ENCODE measurements at places on chromosomes 6 and 20.

DNA sequence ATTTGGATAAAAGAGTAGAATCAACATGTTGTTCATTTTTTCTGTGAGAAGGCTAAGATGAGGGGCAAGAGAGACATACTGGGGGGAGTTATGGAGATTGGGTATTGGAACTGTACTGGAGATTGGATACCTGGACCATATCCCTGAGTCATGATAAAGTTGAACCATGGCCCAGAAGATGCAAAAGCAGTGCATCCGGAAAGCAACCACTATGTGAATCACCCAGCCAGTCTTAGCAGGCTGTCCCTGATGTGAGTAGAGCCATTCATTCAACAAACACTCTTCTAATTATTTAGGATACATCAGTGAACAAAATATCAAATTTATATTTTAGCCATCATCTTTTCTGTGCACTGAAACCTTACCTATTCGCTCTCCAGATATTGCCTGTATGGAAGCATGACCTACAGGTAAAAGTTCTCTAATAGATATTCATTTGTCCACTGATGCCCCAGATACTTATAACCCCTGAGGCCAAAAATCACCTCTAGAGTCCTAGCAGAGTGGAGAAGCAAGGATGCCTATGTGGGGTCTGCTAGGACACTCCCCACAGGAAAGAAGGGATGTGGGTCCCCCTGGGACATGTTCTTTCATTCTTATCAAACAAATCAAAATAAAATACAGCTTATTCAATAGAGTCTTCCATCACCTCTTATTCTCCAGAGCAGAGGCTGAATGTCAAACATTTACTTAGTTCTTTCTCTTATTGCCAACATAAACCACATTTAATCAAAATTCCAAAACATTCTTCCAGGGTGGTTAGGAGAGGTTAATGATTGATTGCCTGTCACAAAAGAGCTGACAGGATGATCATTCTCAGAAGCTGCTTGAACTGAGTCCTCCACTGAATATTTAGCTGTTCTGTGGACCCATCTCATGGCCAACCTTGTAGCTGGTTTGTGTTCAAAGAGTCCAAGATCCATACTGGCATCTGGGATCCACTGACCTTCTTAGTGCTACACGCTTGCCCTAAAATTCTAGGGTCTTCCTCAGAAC lies 37.0 kb upstream of the PKHD1 start:
- no peak for DNase-seq

DNA sequence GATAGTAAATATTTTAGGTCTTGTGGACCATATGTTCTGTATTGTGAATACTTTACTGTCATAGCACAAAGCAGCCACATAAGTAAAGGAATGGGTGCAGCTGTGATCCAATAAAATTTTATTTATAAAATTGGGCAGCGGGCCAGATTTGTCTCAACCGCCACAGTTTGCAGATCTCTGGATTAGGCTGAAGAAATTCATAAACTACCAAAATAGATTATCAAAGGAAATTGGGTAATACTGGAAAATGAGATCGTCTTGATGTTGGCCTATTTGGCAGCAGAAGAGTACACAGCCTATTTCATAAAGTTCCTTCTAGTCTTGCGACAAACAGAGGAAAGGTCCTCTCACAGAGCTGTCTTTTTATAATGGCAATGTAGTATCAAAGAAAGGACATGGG lies 69.8 kb downstream of the DZANK1 start:
- DNase-seq: no peak

GRCh38 chr6:45072016-45072415 lies 256.1 kb upstream of the RUNX2 start:
- no peak for DNase-seq

DNA sequence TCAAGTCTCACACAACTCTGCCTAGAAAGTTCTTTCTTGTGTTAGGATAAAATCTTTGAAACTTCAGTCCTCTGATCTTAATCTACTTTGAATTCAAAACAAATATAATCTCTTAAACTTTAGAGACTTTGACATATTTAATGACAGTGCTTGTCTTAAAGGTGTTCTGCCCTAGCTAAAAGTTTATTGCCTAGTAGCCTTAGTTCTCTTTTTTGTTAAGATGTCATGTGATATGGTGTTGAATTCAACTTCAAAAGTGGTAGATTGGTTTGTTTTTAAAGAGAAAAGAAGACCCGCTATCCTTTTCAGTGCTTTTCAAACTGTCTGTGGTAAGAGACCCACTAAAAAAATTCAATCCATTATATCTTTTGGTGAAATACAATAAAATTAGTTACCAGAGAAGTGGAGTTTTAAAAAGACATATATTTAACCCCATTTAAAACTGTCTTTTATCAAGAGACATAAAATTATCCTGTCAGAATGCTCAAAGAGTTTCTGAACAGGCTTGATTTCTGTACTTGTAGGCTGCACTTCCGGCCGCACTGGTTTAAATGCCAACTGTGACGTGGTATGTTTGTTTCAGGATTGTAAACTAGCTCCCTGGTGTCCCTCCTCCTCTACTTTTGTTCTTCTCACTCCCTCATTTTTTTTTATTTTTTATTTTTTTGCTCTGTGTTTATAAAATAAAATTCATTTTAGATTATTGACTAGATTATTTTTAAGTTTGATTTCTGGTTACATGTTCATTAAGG lies 76.5 kb downstream of the QKI start:
- DNase-seq: no peak

GRCh38 chr20:10338426-10339180 lies 95.4 kb downstream of the MKKS start:
- DNase-seq: no peak

DNA sequence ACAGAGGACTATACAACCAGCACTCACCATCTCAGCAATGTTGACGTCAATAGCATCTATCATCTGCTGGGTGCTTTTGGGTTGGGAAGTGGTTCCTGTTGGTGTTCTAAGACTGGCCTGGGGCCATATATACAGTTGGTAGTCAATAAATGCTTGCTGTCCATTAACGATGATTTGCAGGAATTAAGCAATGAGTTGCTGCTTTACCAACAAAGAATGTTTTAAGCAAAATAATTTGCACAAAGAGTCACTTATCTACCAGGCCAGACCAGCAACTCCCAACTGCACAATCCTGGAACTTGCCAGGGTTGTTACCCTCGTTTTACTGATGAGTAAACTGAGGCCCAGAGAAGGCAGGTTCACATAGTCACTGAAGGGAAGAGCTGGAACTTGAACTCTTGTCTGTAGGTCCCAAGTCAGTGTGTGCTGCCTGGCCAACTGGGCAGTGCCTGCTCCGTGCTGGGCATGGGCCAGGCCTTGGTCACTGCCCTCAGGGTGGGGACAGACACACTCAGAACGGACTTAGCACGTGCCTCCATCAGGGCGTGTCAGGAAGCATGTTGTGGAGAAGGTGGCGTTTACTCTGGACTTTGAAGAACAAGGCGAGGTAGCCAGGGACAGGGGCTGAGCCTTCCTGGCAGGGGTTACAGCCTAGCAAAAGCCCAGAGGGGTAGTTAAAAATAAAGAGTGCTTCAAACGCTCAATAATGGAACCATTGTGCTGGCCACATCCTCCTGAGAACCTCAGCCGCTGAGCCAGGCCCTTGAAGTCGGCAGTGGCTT lies 2.5 kb upstream of the SRC start:
- no peak for DNase-seq

DNA sequence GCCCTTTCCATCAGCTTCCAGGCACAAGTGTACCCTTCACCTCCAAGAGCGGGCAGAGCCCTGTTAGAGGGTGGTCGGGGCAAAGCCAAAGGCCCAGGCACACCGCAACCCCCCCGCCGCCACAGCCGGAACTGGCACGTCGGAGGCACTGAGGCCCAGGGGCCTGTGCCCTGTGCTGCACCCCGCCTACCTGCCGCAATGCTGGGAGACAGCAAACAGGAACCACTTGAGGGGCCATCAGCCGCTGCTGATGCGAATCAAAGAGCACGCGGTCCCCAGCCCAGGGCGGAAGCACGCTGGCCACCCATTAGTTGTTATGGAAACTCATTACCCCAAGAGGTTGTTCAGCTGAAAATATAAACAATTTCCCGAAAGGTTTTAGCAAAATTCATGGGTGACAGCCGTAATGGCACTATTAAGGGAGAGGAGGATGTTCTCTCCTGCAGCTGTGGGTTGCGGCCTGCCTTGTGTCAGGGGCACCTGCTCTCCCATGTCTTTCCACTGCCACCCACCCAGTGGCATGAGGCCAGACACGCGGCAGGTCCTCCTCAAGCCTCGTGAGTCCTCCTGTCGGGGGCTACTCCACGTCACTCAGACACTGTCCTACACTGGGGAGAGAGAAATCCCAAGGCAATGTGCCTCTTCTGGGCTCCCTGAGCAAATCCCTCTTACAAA lies 65.3 kb downstream of the EDN3 start:
- no peak for DNase-seq

GRCh38 chr6:11324453-11325015 lies 92.1 kb upstream of the NEDD9 start:
- peak; percentile 48 for DNase-seq

- no peak for DNase-seq
Measured at GRCh38 chr6:63272397-63272796, 47.4 kb downstream of the LGSN start.

DNA sequence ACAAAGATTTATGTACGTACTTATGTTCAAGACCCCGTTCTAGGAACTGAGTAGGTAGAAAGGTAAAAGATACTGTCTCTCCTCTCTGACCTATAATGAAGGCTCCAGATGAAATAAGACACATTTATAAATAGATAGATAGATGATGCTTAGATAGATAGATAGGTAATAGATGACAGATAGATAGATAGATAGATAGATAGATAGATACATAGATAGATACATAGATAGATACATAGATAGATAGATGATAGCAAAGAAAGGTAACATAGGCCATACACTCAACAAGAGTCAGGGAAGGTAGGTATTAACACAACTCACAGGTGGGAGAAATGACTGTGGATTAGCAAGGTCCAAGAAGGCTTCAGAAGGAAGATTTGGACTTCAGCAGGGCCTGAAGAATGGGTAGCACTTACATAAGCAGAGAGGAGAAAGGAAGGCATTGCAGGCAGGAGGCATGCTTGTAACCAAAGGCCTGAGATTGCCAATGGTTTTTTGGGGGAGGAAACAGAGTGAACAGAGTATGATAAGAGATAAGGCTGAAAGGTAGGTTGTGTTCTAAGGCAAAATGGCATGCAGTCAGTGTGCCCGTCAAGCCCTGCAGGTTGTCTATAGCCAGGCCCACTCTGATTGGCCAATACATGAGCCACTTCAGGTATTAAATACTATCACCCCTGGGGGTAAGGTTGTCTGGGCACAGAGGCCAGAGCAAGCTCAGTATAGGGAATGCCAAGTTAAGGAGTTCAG lies 7.7 kb upstream of the MYB start:
- no peak for DNase-seq

GRCh38 chr6:6713657-6714056 lies 125.1 kb downstream of the LY86 start:
- no peak for DNase-seq

GRCh38 chr20:56409956-56410355 lies 2.1 kb upstream of the CASS4 start:
- DNase-seq: no peak

- DNase-seq: no peak
Measured at GRCh38 chr6:98590997-98591396, 243.4 kb upstream of the POU3F2 start.

GRCh38 chr6:154502553-154502952 lies 7.9 kb downstream of the CNKSR3 start:
- DNase-seq: no peak

- no peak for DNase-seq
Measured at GRCh38 chr6:168480481-168480880, 39.5 kb downstream of the SMOC2 start.

DNA sequence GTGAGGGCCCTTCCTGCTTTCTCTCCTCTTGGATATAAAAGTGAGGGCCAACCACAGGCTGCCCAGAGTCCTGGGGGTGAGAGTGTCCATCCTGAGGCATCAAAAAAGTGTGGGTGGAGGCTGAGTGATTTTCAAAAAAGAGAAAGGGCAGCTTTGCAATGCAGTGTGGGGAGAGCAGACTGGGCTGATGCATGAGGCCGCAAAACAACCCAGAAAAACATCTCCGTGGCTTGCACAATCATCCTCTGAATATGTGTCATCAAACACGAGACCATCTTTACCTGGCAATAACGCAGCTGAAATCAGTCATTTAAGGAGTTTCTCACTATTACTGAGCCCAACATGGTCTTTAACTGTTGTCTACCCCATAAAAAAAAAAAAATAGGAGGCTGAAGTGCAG lies 191.2 kb upstream of the SOX4 start:
- no peak for DNase-seq

DNA sequence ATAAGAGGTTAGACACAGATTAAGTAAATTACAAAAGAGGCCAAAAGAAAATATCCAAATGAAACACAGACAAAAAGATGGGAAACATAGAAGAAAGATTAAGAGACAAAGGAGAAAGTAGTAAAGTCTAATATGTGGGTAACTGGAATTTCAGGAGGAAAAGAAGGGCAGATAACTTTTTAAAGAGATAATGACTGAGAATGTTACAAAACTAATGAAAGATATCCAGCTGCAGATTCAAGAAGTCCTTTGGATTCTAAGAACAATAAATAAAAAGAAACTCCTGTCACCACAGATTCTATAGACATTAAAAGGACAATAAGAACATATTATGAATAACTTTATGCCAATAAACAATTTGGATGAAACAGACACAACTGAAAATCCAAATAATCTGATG lies 90.1 kb downstream of the WASF1 start:
- no peak for DNase-seq

DNA sequence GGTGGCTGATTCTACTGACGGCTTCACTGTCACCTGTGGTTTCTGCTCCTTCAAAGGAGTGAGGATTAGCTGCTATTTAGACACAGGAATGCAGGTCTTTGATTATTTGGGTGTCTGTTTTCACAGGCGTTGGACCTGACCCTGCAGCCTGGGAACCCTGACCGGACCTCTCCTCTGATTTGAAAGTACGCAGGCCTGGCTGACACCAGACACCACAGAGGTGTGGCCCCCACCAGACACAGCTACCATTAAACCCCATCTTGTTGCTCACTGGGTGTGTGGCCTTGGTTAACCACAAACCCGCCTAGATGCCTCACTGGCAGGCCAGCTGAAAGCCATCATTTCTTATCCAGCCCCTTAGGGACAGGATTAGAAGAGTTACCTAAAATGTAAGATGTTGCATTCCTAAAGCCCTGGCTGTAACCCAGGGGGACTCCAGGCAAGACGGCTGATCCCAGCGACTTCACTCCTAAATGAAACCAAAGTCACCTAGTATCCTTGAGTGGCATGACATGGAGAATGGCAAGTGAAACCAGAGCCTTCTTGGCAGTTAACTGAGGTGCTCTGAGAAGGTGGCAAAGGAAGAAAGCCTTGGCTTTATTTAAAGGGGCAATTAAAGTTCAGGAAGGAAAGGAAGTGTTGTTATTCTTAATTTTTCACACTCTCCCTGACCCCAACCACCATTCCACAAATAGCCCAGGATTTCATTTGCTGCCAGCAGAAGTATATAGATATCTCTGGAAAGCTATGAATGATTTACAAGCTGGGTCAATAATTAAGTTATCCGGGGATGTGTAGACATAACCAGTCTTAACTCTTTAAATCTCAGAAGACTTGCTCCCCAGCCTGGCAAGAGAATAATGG lies 169.9 kb downstream of the QRSL1 start:
- no peak for DNase-seq

GRCh38 chr6:30720738-30721197 lies 616 bp downstream of the TUBB start:
- DNase-seq: peak; percentile 75

- DNase-seq: no peak
Measured at GRCh38 chr6:5067305-5067704, 17.8 kb upstream of the PPP1R3G start.

Measured in activated naive CD4-positive, alpha-beta T cell treated with anti-CD3 and anti-CD28 coated beads, Interleukin-2, amount 50 U/mL, for 16 hours (primary cell).